ENCODE measurements at places on chromosomes 2 and 18.

- DNase-seq, result no peak
Measured at GRCh38 chr2:163490281-163490680, 245.5 kb downstream of the FIGN start.

DNA sequence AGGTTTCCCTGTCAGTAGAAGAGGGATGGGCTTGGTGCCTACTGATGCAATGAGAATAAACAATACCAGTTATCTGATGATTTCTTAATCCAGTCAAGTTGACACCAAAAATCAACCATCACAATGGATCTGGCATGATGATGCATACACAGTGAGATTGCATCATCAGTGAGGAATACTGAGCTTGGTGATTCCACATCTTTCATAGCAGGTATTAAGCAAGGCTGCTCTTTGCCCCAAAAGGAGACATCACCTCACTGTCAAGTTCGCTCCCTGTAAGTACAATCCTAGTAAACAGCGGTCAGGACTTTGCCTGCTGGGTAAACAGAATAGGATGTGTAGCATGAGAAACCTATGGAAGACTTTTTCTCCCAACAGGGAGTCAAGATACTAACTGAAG is 282.7 kb upstream of the CDH2 start:
- no peak for DNase-seq

DNA sequence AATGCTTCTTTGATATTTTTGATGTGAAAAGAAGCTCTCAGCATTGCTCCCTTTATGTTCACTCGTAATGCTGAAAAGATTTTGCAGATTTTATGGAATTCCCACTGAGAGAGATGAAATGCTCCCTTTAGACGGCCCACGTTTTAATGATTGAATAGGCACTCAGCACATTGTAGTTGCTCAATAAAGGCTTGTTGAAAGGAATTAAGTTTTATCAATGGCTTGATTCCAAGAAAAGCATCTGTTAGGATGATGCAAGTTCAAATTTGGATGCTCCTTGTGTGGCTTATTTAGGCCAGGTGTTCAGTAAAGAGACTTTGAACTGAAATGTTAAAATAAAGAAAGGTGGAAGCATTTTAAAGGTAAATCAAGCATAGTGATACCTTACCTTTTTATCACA is 725.1 kb downstream of the EPHA4 start:
- DNase-seq, result no peak

DNA sequence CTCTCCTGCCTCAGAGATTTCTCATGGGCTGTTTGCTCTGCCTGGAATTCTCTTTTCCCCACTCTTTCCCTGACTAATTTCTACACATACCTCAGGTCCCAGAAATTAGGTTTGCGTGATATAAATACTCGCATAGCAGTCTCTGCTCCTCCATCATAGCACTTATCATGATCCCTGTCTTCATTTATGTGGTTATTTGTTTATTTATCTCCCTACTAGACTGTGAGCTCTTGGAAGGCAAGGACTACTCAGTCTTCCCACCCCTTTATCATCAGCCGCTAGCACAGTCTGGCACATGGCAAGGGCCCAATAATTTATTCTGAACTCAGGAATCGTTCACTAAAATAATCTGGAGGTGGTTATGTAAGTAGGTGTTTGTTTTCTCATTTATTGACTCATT is 79.3 kb downstream of the ADCYAP1 start:
- DNase-seq, result no peak

GRCh38 chr2:196481324-196481697 is 158.2 kb upstream of the CCDC150 start:
- DNase-seq, result no peak

- no peak for DNase-seq
Measured at GRCh38 chr2:38098421-38099098, 22.6 kb upstream of the CYP1B1 start.

GRCh38 chr2:26978061-26978596 is 7.7 kb downstream of the MAPRE3 start:
- DNase-seq, result no peak

GRCh38 chr2:2692599-2693389 is 361.7 kb upstream of the MYT1L start:
- DNase-seq, result no peak

DNA sequence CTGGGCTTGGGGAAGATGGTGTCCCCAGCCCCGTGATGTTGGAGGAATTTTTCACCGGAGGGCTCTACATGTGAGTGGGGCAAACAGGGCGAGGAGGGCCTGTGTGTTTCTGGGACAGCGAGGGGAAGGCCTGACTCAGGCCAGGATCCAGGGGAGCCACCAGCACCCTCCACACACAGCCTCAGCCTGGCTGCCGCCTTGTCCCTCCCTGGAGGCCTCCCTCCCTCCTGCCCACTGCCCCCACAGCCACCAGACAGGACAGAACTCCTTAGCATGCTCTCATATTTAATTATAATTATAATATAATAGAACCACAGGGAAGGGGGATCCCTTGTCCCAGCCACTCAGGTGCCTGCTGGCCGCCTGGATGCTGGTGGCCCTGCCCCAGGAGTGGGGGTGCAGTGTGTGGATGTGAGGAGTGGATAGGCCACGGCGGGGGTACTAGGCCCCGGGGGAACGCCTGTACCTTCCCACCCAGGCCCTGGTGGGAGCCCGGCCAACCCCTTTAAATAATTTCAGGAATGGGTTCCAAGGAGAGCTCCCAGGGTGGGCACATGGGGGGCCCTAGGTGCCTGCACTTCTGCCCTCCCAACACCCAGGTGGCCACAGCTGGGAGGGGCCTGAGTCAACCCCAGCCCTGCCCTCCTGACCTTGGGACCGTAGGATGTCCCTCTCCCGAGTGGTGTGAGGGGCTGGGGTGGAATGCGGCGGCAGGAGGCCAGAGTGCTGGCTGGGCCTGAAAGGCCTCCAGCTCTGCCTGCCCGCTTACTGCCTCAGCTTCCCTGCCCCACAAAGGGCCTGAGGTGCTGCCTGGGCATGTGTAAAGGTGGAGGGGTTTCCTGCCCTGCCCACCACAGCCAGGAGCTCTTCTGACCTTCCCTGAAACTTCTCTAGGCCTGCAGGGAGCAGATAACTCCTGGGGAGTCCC is 8.8 kb downstream of the PDCD1 start:
- no peak for DNase-seq

GRCh38 chr2:190532581-190532980 is 1.9 kb downstream of the NEMP2 start:
- DNase-seq, result no peak

DNA sequence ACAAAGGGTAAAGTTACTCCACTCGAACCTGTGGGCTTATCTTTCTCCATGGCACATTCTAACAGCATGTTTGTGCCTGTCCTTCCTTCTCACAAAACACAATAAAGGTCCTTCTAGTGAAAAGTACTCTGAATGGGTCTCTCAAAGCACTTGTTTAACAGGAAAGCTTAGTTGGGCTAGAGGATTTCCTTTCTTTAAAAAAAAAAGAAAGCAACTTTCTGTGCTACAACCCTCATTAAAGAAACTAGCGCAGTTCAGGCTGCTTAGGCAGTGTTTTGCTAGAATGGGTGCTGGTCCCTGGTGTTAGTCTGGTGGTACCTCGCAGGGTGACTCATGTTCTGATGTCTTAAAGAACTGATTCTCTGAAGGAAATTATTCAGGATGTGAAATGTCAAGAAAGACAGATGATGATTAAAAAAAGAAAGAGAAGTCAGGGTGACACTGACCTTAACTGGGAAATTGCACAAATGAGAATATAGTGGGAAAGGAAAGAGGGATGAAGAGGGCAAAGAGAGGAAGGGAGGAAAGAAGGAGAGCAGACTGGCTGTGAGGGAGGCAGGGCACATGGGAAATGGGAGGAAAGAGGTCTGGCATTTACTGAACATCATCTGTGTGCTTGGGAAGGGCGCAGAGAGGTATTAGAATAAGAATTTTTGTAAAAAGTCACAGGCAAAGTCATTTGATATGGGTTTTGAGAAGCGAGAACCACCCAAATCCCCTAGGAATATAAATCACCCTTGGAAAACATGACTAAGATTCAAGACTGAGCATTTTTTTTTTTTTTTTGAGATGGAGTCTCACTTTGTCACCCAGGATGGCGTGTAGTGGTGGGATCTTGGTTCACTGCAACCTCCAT is 74.9 kb downstream of the ATP8B1 start:
- no peak for DNase-seq

GRCh38 chr18:36735130-36735529 is 93.7 kb downstream of the TPGS2 start:
- DNase-seq, result no peak

GRCh38 chr2:113890253-113891235 is 655 bp downstream of the ACTR3 start:
- DNase-seq, result no peak

Measured in GOT3 (cell line).